Mammary epithelial cell (primary cell): ENCODE measurements at places on chromosomes 12 and 14. TPM values are rescaled to one million over a fixed set of nuclear protein-coding genes. Genes with fewer than 3 reads are reported as not detected.

DNA sequence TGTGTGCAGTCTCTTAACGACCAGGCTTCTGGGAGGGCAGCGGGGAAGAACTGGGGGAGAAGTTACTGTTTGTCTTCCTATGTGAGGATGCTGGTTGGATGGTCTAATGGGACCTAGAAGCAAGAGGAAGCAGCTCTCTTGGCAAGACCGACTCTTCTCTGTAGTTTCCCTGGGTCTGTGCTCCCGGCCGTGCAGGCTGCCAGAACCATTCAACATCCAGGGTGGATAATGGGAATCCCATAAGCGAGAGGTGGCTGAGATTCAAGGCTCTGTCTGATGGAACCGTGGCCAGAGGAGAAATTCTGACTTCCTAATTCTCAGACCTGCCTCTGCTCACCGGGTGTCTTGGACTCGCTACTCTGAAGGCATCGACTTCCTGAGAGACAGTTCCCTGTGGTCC is 561.0 kb upstream of the TBX3 start:
- DNase-seq = no peak

TAS2R9 gene
- not detected for total RNA-seq

GRCh38 chr14:79363291-79363690 is 848.0 kb downstream of the DIO2 start:
- no peak for DNase-seq

SERPINA3 gene
- total RNA-seq = 2.1 and 5.2 TPM in 2 replicates

FAIM2 gene
- total RNA-seq = not detected in 2 replicates
